ENCODE measurements at places on chromosomes 2 and 18.

DNA sequence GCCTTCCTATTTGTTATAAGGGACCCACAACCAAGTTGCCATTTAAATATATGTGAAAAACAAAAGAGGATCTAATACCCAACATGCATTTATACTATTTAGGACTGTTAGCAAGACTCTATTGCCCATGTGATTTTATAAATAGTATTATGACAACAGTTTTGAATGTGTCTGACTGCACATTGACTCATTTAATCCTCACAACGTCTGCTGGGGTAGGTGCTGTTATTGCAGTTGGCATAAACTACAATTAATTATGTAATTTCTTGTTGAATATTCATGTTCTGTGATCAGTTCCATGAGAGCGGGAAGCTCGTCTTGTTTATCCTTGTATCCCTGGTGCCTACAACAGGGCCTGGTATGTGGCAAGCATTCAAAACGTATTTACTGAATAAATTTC, 53.7 kb downstream of the SH2D6 start:
- no peak for DNase-seq

GRCh38 chr2:10471046-10471571, 23.0 kb upstream of the ODC1 start:
- no peak for DNase-seq

DNA sequence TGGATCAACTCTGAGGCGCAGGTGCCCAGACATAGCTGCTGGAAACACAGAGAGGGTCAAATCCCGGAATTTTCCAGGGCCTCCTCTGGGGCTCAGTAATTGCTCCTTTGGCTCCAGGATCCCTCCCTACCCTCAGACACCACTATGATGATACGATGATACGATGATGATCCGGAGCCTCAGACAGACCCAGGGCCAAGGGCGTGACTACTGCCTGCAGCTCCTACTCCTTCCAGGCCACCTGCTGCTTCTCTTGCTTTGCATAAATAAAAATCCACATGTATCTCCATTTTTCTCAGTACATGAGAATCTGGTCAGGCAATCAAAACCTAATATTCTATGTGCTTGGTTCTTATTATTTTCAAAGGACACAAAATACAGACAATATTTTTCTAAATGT, 33.7 kb downstream of the MRPL35 start:
- no peak for DNase-seq

DNA sequence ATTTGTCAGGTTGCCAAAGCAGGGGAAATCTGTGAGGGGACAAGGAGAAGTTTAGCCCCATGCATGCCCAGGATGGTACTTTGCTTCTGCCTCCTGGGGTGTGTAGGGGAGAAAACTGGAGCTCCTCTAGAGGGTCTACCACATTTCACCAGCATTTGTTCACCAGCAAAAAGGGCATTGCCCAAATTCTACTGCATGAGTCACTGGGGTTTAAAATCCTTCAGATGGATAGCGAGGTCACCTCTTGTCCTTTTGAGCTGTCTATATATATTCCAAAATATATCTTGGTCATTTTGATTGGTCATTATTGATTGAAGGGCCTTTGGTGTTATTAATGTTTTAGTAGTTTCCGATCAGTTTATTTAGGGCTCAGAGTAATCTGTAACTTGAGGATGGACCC, 18.7 kb downstream of the FHOD3 start:
- DNase-seq: no peak

DNA sequence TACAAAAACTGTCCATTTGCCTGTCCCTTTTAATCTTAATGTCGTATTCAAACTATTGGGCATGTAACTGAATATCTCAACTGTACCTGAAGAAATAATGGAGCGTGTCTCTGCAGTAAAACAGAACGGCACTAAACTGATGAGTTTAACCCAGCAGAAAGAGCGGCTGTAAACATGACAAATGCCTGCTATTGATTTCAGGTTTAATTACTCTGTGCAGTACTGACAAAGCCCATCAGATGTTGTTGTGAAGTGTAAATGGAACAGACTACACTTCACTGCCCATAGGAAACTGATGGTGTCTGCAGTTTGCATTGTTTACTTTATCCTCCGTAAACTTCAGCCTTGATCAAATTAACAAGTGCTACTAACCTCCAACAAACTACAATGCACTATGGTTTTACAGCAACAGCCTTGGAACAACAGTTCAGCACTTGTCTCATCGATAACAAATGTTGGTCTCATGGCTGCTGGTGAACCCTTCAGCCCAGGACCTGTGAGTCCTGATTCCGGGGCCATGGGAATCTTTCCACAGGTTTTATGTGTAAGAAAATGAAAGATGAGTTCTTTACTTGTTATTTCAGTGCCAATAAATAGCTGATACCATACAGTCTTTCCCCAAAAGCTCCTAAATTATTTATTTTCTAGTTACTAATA, 316.5 kb downstream of the CCDC178 start:
- no peak for DNase-seq

DNA sequence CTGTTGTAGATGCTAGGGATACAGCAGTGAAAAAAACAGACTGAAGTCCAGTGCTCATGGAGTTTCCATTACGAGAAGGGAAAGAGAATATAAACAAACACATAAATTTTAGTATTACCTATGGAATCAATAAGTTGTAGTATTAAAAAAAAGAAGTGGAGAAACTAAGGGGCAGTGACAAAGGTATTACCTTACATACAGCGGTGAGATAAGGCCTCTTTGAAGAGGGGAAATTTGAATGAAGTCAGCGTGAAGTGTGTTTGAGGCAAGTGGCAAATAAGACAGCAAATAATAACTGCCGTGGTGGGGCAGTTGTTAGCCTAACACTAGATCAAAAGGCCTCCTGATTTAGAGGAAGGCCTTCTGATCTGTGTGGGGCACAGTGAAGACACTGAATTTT, 57.9 kb downstream of the TLK1 start:
- no peak for DNase-seq

DNA sequence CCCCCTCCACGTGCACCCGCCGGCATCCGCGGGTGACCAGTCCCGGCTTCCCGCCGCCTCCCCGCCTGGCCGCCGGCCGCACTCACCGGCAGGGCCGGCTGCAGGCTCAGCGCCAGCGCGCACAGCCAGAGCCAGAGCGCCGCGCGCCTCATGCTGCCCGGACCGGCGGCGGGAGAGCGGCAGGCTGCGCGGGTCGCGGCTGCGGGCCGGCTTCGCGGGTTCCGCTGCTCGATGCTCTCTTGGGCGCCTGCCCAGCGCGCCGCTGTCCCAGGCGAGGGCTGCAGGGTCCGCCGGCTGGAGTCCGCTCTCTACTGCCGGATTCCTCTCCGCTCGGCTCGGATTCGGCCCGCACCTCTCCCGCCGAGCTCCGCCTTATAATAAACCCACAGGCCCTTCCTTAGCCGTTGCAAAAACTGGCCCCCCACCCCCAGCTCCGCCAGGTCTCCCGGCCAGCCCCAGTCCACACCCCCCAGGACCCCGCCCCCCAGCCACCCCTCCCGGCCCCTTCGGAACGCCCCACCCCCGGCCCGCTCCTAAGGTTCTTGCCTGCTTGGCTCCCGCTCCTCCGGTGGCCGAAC, at the start of gene SDC1:
TSS of gene SDC1 (minus strand) at position 415 of the 578 bp plus-strand sequence. CDS start at position 152, 263 bp downstream.
- DNase-seq: no peak

- no peak for DNase-seq
These were observed 26.7 kb upstream of the SMIM21 start for GRCh38 chr18:75454022-75454795.

DNA sequence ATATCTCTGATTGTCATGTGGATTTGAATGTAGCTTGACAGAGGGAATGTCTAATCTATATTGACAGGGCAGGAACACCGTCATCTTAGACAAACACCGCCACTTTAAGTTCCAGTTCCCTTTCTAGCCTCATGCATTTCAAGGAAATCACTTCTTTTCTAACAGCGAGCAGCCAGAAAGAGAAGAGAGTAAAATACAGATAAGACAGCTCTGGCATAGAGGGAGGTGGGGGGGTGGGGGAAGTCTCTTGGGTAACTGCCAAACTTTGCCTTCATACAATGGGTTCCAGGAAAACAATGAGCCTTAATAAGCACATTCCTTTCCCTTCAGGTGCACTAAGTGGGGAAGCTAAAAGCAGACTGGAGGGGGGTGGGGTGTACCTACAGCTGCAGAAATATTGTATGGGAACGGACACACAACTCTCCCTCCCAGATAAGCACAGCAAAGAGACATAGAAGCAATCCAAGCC, 37.2 kb downstream of the CASP10 start:
- no peak for DNase-seq

- no peak for DNase-seq
These were observed 88.4 kb downstream of the ACTR2 start for GRCh38 chr2:65316072-65316471.

DNA sequence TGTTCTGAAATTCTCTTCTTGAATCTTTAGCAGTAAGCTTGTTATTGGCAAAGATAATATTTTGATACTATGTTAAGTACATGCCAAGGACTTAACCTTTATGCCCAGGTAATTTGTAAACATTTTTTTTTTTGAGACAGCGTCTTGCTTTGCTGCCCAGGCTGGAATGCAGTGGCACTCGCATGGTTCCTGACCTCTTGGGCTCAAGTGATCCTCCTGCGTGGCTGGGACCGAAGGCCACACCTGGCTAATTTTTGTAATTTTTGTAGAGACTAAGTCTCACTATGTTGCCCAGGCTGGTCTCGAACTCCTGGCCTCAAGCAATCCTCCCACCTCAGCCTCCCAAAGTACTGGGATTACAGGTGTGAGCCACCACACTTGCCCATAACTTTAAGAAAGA, 35.7 kb upstream of the ZCCHC2 start:
- DNase-seq: no peak

DNA sequence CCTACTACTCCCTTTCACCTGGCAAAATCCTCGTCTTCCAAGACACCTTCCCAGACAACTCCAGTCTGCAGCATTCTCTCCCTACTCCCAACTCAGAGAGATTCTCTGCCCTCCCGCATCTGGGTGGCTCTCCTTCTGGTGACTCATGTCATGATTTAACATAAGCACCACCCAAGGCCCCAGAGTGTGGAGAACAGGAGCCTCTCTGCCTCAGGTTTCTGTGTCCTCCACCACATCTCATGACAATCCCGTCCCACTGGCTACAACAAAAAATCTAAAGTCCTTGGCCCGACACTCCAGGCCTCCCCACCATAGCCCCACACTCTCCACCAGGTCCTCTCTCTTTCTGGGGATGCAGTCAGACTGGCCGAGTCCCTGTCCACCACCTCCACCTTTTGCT, 197.1 kb downstream of the BCL11A start:
- no peak for DNase-seq

DNA sequence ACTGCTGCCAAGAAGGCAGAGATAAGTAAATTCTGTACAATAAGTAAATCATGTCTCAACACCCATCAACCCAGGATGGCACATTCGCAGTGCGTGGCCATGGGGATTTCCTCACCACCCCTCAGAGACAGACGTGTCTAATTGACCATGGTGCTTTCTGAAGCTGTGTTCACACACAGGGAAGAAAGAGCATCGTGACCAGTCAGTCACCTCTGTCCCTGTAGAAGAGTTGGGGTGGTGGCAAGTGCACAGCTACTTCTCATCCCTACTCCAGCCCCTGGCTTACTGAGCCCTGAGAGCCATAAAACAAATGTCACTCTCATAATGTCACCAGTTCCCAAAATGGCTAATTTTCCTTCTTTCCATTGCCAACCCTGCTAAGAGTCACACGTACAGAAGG, 31.3 kb upstream of the MLPH start:
- DNase-seq: no peak

DNA sequence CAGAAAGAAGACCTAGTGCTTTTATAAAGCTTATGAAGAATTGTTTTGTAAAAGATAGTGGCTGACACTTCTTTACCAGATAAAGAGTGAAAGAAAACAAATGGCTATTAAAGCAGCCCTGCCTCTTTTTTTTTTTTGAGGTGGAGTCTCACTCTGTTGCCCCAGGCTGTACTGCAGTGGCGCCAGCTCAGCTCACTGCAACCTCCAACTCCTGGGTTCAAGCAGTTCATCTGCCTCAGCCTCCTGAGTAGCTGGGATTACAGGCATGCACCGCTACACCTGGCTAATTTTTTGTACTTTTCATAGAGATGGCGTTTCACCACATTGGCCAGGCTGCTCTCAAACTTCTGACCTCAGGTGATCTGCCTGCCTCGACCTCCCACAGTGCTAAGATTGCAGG, 12.9 kb downstream of the ARPC2 start:
- DNase-seq: no peak

DNA sequence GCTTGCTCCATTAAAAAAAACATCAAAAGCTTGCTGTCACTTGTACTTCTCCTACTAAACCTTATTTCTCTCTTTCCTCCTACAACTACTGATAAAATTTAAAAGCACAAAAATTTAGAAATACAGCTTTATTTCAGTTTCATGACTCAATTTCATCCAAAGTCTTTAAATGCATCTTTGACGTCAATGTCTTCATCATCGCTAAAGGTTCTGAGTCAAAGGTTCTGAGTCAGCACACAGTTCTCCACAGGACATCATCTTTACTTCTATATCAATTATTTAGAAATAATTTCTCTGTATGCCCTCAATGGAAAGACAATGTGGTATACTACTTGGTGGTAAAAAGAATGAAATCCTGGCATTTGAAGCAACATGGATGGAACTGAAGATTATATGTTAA, 163.9 kb upstream of the DNMT3A start:
- DNase-seq: no peak

GRCh38 chr2:113861740-113862139, 28.1 kb upstream of the ACTR3 start:
- no peak for DNase-seq

GRCh38 chr2:5725794-5726463, 33.7 kb downstream of the SOX11 start:
- no peak for DNase-seq

GRCh38 chr2:218924757-218925156, 34.7 kb upstream of the CDK5R2 start:
- no peak for DNase-seq

- DNase-seq: no peak
These were observed 30.8 kb downstream of the TWSG1 start for GRCh38 chr18:9365406-9365805.

- DNase-seq: no peak
These were observed 592 bp upstream of the MARS2 start for GRCh38 chr2:197704434-197705120.

DNA sequence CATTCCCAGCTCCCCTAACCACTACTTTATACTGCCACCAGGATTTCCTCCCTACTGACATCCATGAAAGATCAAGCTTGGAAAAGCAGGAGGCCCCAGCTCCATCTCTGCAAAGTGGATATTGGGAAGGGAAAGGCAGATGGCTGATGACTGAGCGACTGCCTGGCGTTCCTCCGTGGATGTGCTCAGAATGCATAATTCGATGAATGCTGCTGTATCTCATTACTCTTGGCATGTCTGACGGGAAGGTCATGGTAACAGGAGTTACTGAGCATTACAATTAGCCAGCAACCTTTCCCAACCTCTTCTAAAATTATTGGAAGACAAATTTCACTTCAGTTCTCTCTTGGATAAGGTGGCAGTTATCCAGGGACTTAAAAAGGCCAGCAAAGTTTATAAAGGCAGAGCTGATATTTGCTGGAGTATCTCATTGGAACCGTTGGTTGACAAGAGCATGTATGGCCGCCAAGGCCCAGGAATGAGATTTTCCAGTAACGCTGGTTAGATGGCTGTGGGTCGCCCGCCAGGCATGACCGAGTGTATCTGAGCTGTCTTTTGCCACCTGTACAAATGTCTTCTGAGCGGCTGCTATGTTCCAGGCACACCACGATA, 34.5 kb downstream of the KCNE4 start:
- DNase-seq: no peak
